ENCODE measurements at places on chromosomes 5 and 9.

DNA sequence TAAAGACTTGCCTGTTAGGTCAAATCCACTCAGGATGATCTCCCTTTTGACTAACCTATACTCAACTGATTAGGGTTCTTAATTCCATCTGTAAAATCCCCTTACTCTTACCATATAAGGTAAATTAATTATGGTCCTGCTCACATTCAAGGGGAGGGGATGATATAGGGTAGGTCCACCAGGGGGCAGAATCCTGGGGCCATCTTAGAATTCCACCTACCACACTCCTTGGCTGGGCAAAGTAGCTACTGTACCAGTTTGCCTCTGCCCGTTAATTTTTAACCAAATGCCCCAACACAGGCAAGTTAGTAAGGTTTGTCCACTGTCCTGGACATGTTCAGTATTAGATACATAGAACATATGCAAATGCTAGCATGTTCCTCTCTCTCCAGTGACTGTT lies 262.4 kb downstream of the SEMA5A start:
- DNase-seq, result no peak

DNA sequence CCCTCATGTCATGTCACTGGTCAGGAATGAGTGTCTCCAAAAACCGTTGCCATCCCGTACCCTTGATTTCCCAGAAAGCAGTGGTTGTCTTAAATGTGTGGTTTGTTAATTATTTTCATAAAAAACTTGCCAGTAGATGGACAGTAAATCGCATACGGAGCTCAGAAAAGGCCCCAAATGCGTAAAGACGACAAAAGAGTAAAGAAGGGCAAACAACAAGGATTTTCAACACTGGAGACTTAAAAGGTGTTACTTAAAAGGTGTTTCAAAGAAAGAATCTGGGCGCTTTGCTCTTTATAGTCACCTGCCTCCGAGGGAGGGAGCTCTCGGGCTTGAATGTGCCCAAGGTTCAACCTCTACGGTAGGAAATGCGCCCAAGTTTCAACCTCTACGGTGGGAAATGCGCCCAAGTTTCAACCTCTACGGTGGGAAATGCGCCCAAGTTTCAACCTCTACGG lies 734 bp downstream of the KIF27 start:
- DNase-seq, result no peak

GRCh38 chr5:143078313-143078712 lies 308.1 kb downstream of the ARHGAP26 start:
- DNase-seq, result no peak

DNA sequence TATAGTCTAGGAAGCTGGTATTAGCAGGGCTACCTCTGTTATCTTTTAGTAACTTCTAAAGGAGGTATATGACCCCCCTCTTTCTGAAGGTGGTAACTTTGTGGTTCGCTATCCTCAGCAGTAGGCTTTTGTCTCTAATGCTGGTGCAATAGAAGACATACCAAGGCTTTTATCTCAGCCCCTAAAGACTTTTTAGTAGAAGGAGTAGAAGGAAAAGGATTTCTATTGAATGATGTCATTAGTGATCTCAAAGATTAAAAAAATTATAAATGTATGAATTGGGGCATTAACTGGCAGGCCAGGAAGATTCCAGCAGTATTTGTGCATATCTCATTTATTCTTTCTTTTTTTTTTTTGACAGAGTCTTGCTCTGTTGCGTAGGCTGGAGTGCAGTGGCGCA lies 78.2 kb downstream of the RAI14 start:
- DNase-seq, result no peak

- DNase-seq, result no peak
Observed at GRCh38 chr5:11281842-11282241, 520.8 kb upstream of the DAP start.

- no peak for DNase-seq
Observed at GRCh38 chr5:42828671-42829070, 17.0 kb upstream of the SELENOP start.

DNA sequence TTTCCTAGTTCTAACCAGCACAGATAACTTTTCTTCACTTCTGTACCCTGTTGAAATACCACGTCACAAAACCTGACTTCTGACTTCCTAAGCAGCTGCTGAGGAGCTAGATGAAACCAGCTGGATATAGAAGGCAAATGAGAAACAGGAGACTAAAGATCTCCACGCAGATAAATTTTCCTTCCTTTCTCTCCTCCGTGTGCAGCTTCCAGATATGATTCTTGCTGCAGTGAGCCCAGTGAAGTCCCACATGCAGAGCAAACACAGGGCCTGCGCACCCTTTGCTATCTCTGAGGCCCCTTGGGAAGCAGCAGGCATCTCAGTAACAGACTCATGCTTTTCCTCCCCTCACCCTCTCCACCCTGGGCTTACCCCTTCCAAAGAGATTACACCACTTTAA lies 1638.3 kb downstream of the MAT2B start:
- no peak for DNase-seq

GRCh38 chr5:142698447-142699183 lies 12.7 kb upstream of the FGF1 start:
- no peak for DNase-seq

DNA sequence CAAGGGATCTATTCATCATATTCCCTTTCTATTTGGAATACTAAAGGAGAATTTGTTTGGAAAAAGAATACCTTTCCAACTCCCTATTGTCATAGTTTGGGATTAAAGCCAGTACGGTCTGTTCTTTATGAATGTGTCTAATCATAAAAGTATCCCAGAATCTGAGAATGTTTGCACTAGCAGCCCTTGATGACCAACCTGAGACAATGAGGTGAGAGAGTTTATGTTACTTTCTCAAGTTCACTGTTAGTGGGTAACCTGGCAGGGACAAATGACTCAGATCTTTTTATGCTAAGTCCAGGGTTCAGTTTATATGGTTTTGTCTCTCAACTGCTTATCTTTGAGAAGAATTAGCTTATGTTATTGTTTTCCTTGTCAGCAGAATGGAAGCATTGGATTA lies 25.3 kb upstream of the TLR4 start:
- no peak for DNase-seq

DNA sequence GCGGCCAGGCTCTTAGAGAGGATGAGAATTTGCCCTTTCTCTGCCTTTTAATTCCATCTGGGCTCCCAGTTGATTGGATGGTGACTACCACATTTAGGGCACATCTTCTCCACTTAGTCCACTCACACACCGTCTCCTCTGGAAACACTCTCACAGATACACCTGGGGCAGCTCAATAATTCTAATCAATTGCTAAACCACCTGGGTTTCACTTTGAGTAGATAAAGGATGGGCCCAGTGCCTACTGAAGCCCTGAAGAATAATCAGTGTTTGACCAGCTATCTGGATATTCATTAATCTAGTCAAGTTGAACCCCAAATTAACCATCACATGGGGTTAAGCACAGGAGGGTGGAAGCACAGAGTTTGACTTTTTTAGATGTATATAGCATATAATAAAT lies 19.1 kb downstream of the MAN2A1 start:
- DNase-seq, result no peak

- DNase-seq, result no peak
Observed at GRCh38 chr9:90969021-90969675, 167.5 kb downstream of the SYK start.

DNA sequence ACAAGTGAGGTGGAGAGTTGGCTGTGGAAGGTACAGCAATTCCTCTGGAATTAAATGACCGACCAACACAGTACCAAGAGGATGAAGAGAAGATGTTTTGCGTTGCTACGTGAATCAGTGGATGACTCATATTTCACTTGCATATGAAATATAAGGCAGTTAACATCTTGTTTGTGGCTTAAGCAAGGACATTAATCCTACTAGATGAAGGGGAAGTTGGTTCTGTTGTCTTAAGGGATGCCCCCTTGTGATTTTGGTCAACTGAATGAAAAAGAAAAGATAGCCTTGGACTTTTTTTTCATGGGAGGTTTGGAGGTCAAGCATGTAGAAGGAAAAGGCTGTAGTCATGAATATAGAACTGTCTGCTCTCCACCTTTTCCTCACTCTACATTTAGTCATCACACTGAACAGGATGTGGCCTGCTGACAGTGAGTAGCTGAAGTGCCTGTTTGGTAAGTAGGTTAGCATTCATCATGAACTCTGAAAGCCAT lies 33.9 kb downstream of the VLDLR start:
- DNase-seq, result peak; percentile 23

GRCh38 chr9:127835991-127836516 lies 18.4 kb downstream of the ENG start:
- DNase-seq, result no peak

DNA sequence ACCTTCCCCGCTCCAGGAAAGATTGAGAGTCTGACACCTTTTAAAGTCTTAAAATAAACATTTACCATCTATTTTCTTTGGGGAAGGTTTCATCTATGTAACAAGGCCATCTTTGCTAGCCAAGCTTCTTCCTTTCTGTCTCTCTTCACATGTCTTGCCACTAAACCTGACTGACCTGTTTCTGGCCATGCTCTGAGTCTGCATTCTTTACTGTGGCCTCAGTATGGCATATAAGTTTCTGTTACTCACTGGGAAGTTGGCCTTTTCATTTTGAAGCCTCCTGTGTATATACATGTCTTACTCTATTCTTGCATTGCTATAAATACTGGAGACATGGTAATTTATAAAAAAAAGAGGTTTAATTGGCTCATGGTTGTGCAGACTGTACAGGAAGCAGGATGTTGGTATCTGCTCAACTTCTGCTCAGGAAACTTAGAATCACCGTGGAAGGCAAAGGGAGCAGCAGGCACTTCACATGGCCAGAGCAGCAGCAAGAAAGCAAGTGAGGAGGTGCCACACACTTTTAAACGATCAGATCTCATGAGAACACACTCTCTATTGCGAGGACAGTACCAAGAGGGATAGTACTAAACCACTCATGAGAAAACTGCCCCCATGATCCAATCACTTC lies 48.1 kb downstream of the KCNV2 start:
- DNase-seq, result no peak

DNA sequence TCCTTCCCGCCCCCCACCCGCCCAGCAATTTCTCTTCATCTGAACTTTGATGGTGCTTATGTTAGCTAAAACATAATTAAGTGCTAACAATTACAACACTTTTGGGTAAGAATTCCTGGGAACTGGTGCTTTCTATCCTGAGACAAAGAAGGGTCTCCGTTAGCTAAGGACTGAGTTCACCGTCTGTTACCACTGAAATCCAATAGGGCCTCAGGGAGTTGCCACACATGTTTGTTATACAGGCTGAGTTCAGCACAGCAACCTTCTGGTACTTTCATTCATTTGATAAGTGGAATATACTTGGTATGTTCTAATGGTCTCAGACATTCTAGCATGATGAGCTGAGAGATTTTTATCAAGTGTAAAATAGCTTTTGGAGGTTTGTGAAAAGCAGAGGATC lies 437.9 kb downstream of the EFNA5 start:
- no peak for DNase-seq

DNA sequence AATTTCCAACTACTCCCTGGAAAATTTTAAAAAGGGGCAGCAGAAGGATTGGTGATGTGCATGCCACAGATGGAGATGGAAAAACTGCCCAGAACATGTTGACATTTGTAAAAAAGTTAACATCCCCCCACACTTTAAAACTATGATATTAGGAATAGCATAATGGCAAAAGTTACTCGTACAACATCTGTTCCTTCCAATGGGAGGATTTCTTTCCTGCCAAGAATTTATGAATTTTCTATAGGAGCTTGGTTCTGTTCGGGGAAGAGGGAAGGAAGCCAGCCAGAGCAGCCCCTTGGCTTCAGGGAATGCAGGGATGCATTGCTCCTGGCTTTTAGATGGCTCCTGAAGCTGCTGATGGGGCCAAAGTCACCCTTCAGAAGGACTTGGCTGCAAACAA lies 22.7 kb downstream of the KLF4 start:
- no peak for DNase-seq

GRCh38 chr9:126217797-126218196 lies 108.8 kb upstream of the MVB12B start:
- no peak for DNase-seq

DNA sequence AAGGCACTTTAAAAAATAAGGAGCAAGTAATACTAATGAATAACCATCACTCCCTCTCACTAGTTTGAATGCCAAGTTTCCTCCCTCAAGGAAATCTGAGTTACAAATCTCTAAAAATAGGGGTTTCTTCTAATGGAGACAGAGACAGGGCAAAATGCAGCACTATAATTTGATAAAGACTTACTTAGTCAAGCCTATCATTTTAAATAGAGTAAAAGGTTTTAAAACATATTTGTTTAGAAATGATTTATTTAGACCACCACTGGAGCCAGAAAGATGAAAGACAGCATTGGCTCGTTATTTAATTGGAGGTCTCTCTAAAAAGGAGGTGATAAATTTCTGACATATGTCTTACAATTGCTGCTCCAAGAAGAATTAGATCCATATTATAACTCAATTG lies 228.7 kb downstream of the TLE1 start:
- no peak for DNase-seq
